ENCODE measurements at places on chromosomes 13 and 19.

- DNase-seq: no peak
Observed at GRCh38 chr13:106042996-106043581, 492.4 kb downstream of the EFNB2 start.

- DNase-seq: no peak
Observed at GRCh38 chr13:20428666-20429644, 96.7 kb downstream of the CRYL1 start.

GRCh38 chr19:35755550-35756376, 1.1 kb downstream of the HSPB6 start:
- DNase-seq: no peak

GRCh38 chr19:54462047-54462654, 1.4 kb downstream of the LENG9 start:
- no peak for DNase-seq

- no peak for DNase-seq
Observed at GRCh38 chr13:50989476-50989875, 79.9 kb downstream of the RNASEH2B start.

GRCh38 chr19:29764361-29764760, 47.4 kb upstream of the CCNE1 start:
- no peak for DNase-seq

GRCh38 chr13:51675385-51675784, 91.1 kb downstream of the WDFY2 start:
- DNase-seq: no peak

- DNase-seq: no peak
Observed at GRCh38 chr19:10998666-10999065, 37.8 kb downstream of the SMARCA4 start.

DNA sequence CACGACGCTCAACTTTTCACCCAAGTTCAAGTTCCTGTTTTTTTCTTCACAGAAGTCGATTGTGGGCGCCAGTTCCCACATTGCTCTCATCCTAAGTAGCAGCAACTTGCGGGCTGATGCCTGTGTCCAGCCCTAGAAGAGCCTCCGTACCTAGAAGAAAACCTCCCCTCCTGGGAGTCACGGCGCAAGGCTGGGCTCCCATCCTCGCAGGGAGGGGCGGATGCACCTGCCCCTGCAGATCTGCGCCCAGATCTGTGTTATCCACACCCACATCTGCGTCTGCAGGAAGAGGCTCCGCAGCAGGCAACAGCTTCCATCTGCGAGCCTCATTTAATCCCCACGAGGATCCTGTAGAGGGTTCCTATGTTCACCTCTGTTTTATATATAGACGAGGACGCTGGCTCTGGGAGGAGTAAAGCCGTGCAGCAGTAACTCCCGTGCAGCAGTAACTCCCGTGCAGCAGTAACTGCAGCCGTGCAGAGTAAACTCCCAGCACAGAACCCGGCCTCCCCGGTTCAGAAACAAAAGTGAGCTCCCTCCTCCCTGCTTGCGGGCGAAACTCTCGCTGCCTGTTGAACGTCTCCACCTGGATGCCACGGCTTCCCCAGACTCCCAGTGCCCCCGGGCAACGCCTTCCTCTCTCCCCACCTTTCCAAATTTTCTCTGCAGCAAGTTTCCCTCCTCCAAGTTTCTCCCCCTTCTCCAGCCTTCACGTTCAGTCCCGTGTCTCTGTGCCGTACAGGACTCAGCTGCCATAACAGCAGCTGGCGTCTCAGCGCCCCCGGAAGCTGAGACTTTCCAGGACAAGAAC, 23.5 kb upstream of the LAIR1 start:
- no peak for DNase-seq

- no peak for DNase-seq
Observed at GRCh38 chr19:30111021-30111855, 169.2 kb downstream of the URI1 start.

GRCh38 chr19:31491242-31491641, 142.0 kb upstream of the TSHZ3 start:
- no peak for DNase-seq

GRCh38 chr19:44869733-44870470, 21.2 kb upstream of the TOMM40 start:
- DNase-seq: no peak

DNA sequence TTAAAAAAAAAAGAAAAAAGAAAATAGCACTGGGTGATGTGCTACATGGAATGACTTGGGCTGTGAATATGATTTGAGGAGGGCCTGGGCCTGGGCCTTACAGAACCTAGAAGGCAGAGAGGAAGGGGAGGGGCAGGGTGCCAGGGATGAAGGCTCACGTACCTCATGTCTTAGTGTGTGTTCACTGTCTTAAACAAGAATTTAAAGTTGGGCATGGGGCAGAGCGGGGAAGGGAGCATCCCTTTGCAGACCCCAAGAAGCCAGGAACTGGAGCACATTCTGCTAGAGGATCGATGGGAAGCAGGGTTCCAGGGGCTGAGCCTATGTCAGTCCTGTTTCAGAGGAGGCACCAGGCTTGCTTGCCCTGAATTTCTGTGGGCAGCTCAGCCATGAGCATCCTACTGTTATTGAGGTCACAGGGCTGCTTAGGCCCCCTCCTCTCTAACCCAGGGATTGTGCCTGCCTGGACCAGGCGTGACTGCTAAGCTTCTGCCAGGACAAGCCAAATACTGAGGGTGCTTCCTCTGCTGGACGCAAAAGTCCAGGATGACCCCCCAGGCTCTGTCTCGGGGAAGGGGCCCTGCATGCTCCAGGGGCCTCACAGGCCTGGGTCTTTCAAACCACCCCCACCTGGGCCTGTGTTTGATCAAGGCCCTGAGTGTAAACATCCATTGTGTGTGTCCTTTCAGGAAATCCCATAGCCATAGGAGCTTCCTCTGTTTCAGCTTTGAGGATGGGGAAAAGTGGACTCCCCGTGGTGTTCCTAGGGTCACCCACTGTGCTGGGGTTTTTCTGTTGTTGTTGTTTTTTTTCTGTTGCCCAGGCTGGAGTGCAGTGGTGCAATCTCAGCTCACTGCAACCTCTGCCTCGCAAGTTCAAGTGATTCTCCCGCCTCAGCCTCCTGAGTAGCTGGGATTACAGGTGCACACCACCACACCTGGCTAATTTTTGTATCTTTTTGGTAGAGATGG, 4.8 kb downstream of the LSR start:
- no peak for DNase-seq
